Spinal cord (tissue), 10 donors: ENCODE measurements at places on chromosomes 6 and 20. TPM values are rescaled to one million over a fixed set of nuclear protein-coding genes. Genes with fewer than 3 reads are reported as not detected.

- H3K27ac ChIP-seq, result no peak overlapping the region
- DNase-seq, result no peak
- H3K4me3 ChIP-seq, result no peak overlapping the region
Observed at GRCh38 chr6:41197234-41197633, 3.7 kb downstream of the TREML2 start.

DNA sequence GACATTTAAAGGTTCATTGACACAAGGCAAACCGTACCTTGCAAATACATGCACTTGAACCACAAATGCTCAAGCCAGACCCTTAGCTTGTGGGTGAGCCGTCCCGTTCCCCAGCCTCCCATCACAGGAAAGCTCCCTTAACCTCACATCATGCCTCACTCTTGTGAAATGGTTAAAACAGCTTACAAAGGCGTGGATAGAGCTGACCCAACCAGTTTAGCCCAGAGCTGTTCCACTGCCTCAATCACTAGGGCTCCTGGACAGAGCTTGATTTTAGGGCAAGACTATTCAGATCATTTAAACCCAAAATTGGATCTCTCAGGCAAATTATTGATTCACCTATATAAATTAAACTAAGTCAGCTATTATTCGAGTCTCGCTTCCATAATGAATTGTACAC is 229.6 kb upstream of the TAB2 start:
- H3K4me3 ChIP-seq, result no peak overlapping the region
- no peaks in the 10 kb centered on the region for H3K27me3 ChIP-seq
- no peaks in the 10 kb centered on the region for H3K36me3 ChIP-seq
- DNase-seq, result no peak

GRCh38 chr6:170274713-170275560 is 15.9 kb downstream of the DLL1 start:
- no peak overlapping the region for H3K27ac ChIP-seq
- DNase-seq, result no peak
- H3K27me3 ChIP-seq, result no peaks in the 10 kb centered on the region
- H3K36me3 ChIP-seq, result no peaks in the 10 kb centered on the region
- peaks cover 33% of the 10 kb centered on the region for H3K4me1 ChIP-seq

RAB44 gene
- 0.06 TPM for total RNA-seq

DNA sequence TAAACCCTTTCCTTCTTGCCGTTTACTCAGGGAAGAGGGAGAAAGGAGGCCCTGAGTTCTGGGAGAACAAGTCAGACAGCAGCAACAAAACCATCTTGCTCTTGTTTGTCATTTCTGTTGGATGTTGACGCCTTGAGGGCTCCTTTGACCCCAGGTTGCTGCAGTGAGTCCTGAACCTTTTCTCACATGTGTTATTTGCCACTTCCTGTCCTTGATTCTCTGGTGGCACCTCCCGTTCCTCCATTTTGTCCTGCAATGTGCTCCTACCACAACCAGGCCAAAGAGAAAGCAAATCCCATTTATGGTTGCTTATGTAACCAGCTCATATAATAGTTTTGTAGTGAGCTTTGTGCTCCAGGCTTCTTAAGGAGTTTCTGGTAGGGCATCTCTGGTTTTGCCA is 66.6 kb upstream of the ADGRF4 start:
- H3K27me3 ChIP-seq, result no peaks in the 10 kb centered on the region
- no peaks in the 10 kb centered on the region for H3K36me3 ChIP-seq
- no peaks in the 10 kb centered on the region for H3K4me1 ChIP-seq
- H3K4me3 ChIP-seq, result no peak overlapping the region
- DNase-seq, result no peak
